ENCODE measurements at places on chromosomes 11 and 22.

- no peak for DNase-seq
These were observed 76.4 kb upstream of the PRODH start for GRCh38 chr22:19012308-19012986.

DNA sequence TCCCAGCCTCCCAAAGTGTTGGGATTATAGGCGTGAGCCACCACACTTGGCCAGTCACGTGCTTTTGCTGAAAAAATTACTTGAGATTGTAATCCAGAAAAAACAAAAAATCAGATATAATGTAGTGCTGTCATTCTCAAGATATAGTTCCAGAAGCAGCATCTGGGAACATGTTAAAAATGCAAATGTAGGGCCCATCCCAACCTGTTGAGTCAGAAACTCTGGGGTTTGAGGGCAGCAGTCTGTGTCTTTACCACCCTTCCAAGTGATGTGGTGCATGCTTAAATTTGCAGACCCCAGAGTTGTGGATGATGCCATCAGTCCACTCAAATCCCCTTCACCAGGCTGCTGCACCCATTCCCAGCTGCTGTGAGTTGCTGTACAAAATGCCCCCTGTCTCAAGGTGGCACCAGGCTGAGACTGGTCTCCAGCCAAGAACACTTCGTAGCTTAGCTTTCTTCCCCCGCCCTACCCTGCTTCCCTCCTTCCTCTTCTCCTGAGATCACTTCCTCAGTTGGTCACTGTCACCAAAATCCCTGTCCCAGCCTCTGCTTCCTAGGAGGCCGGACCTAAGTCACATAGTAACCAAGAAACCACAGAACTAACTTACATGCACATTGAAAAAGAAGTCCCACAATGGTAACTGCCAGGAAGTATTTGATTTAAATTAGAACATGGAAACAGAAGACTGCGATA is 18.2 kb upstream of the ARRB1 start:
- no peak for DNase-seq

GRCh38 chr22:49734882-49735281 is 92.8 kb downstream of the BRD1 start:
- no peak for DNase-seq

DNA sequence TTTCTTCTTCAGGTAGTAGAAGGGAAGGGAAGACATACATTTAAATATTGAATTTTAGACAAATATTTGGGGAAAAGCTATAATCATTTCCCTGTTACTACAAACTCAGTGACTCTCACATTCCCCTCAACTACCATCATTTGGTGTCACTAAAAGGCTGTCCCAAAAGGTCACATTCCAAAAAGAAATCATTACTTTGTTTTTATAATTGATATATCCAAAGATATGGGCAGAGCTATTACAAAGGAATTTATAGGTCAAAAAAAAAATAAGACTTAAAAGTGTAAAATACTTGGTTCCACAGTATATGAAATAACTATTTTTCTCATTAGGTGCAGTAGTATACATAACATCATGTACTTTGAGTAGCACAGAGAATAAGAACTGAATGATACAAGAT is 751.4 kb downstream of the KCNA4 start:
- no peak for DNase-seq

DNA sequence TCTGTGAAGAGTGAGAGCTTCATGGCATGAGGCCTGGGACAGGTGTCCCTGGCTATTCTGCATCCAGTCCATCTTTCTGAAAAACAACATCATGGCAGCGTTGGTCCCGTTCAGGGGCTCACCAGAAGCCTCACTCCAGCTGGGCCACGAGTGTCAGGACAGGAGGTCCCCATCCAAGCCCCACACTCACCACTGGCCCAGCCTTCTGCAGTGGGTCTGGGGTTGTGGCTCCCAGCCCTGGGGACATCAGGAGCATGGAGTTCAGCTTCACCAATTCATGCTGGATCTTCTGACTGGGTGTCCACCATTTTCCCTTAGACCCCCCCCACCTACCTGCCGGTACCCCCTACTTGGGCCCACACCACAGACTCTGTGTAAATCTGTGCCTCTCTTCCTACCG is 400.3 kb downstream of the BRD1 start:
- DNase-seq = no peak

DNA sequence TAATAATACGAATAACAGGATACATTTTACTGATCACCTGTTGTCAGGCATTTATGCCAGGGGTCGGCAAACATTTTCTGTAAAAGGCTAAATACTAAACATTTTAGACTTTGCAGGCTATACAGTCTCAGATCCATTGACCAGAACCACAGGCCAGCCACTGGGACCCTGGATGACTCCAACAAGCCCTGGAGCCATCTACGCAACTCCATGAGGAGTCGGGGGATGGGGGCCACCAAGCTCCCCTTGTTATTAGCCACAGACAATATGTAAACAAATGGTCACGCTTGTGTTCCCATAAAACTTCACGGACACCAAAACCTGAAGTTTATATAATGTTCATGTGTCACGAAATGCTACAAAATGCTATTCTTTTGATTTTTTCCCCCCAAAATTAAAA is 54.4 kb upstream of the EMID1 start:
- DNase-seq = no peak

GRCh38 chr11:60511393-60511792 is 3.8 kb upstream of the MS4A13 start:
- DNase-seq = no peak

GRCh38 chr22:49723478-49724029 is 104.1 kb downstream of the BRD1 start:
- no peak for DNase-seq

- no peak for DNase-seq
These were observed 84.7 kb downstream of the BTBD10 start for GRCh38 chr11:13378316-13378715.

DNA sequence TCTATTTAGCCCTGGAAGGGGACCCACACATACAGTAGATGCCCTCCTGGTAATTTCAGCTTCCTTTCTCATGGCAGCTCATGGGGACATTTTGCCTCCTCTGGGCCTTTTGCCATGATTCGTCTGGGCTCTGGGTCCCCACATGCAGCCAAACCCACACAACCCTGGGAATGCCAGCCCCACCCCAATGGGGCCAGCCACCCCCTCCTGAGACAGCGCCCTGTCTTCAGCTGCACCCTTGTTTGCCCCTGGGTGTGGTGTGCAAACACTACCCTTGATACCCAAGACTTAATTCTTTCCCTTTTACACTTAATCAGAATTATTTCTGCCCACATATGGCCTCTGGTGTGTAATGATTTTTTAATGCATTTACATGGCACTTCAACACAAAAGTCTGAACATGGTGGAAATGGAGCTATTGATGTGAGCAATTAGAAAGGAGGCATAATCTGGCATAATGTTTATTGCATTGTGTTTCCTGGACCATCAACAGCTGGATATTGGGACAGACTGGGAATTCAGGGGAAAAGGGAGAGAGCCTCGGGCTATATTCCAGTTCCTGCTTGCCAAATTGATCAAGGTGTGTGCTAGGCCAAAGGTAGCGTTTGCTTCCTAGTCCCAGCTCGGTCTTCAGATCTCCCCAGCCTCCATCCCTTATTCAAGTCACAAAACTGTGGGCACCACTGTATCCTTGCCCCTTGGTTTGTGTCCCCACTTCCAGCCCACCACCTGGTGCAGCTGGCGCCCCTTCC is 85.0 kb upstream of the ANO1 start:
- no peak for DNase-seq

GRCh38 chr11:65634905-65635731 is 2.8 kb upstream of the SIPA1 start:
- DNase-seq = no peak

DNA sequence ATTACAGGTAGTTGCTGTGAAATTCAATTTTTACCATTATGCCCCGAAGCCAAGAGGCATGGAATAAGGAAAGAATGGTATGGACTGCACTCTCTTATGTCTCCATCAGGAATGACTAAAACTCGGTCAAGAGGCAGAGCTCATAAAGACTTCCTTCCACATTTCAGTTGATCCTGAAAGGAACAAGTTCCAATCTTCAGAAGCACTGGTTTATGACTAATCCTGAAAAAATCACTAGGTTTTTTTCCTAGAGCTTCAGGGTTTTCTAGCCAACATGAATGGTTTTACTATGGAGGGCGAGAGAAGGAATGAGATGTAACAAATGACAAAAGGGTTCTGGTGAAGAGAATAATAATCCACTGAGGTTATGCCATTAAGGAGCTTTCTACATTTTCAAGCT is 832.2 kb downstream of the NTM start:
- DNase-seq = peak; percentile 72

DNA sequence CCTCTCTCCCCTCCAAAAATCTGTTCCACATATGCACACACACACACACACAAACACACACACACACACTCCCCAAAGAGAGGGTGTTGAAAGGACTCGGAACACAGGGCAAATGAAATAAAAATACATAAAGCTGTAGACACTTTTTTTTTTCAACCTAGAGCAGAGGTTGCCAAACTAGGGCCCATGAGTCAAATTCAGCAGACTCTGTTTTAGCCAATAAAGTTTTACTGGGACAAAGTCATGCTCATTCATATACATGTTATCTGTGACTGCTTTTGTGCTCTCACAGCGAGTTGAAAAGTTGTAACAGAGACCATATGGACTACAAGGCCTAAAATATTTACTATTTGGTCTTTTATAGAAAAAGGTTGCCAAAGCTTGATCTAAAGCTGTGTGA is 8.9 kb downstream of the IMMP1L start:
- no peak for DNase-seq

- DNase-seq = no peak
These were observed 1431.7 kb downstream of the LRRC4C start for GRCh38 chr11:40027720-40028119.

- DNase-seq = peak; percentile 29
These were observed 232.6 kb downstream of the FAT3 start for GRCh38 chr11:92457250-92457649.

GRCh38 chr22:49790912-49791311 is 36.8 kb downstream of the BRD1 start:
- no peak for DNase-seq

- DNase-seq = no peak
These were observed 30.2 kb upstream of the TMPRSS5 start for GRCh38 chr11:113736323-113736722.

- peak; percentile 75 for DNase-seq
These were observed 31.4 kb downstream of the PISD start for GRCh38 chr22:31630331-31631329.

GRCh38 chr22:35174401-35175038 is 82.8 kb upstream of the HMGXB4 start:
- DNase-seq = no peak

All from fibroblast of skin of right quadriceps (primary cell).